Vagina (tissue), 2 donors: ENCODE measurements at places on chromosomes 12 and 14.

DNA sequence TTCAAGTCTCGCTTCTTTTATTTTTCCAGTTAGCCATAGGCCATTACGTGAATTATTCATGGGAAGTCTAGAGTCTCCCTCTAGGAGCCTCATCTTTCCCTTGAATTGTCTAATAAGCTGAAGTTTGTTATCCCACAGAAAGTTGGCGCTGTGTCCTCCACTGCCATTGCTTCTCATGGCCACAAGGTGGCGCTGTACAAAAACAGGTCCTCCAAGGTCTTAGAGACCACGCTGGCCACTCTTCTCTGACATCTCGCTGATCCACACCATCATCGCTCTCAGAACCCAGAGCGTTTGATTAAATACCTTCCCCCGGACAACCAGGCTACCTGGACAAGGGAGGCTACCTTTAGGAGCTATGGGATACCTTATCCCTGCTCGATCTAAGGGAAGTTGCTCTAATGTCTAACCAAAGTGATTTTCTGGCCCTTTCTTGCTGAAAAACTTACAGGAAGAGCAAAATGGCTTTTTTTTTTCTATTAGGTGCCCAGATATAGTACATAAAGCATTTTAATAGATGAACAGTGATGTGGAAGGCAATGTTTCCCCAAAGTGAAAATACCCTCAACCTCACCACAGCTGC is 110.0 kb downstream of the CCDC60 start:
- DNase-seq, result no peak

- DNase-seq, result no peak
Observed at GRCh38 chr12:30843211-30843610, 83.3 kb upstream of the TSPAN11 start.

- DNase-seq, result no peak
Observed at GRCh38 chr12:2482938-2483660, 311.7 kb upstream of the FKBP4 start.

GRCh38 chr12:57254506-57255280 is 3.7 kb upstream of the STAC3 start:
- no peak for DNase-seq

DNA sequence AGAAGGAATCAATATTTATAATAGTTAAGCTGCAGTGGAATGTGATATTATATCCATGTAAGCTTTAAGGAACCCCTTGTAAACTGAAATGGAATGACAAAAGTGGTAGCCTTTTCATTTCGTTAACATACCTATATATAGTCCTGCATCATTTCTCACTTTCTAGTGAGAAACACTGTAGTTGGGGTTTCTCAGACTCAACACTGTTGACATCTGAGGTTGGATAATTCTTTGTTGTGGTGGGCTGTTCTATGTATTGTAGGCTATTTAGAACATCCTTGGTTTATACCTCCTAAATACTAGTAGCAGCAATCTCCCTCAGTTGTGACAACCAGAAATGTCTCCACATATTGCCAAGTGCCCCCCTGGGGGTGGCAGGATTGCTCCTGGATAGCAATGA is 79.1 kb downstream of the RAD52 start:
- no peak for DNase-seq

GRCh38 chr14:94059998-94060397 is 21.0 kb downstream of the DDX24 start:
- DNase-seq, result no peak
